ENCODE measurements at places on chromosomes 16 and 17.

- DNase-seq: no peak
Measured at GRCh38 chr16:74213372-74213771, 83.2 kb upstream of the PSMD7 start.

- DNase-seq: no peak
Measured at GRCh38 chr17:44324092-44324570, 492 bp downstream of the SLC25A39 start.

DNA sequence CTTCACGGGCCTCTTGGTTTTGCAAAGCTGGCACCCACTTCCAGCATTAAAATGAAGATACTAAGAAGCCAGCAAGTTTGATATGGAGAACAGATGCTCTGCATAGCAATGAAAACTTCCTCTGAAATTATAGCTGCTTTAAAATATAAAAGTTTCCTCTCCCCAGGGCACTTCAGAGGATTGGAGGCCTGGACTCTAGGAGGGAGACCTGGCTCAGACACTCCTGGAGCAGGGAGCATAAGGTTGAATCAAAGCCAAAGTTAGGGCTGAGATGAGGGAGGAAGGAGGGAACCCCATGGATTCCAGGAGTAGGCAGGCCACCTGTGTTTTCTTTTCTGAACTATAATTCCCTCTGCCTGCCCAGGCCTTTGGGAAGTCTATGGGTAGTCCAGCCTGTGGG lies 176.0 kb upstream of the RPL38 start:
- DNase-seq: no peak

- DNase-seq: no peak
Measured at GRCh38 chr16:88868974-88869672, 2.7 kb upstream of the PABPN1L start.

DNA sequence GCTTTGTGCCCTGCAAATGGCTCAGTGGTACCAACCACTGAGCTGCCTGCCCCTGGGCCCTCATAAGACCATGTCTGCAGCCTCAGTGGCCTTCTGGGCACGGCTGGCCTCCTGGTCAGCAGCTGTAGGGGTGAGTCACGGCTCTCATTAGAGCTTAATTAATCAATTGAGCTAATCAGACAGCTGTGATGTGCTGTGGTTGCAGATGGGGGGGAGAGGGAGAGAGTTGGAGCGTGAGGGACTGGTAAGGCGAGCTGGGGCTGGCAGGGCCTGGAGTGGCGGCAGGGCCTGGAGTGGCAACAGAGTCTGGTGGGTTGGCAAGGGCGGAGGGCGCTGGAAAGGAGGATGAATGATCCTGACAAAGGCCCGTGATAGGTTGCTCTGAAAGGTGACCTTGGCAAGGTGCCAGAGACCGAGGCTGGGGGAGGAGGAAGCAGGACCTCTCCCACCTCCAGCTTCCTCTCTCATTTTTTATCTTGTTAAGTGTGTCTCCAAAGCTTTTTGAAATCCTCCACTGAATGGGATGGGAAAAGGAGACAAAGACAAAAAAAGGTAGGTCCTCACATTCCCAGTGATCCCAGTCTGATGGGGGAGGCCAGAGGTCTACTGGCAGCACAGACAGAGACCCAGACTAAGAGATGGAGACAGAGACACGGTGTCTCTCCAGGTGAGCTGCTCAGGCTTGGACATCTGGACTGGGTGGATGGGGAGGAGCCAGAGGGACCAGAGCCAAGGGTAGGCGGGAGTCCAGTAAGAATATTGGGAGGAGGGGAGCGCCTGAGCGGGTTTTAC lies 41.6 kb downstream of the DCAKD start:
- no peak for DNase-seq

DNA sequence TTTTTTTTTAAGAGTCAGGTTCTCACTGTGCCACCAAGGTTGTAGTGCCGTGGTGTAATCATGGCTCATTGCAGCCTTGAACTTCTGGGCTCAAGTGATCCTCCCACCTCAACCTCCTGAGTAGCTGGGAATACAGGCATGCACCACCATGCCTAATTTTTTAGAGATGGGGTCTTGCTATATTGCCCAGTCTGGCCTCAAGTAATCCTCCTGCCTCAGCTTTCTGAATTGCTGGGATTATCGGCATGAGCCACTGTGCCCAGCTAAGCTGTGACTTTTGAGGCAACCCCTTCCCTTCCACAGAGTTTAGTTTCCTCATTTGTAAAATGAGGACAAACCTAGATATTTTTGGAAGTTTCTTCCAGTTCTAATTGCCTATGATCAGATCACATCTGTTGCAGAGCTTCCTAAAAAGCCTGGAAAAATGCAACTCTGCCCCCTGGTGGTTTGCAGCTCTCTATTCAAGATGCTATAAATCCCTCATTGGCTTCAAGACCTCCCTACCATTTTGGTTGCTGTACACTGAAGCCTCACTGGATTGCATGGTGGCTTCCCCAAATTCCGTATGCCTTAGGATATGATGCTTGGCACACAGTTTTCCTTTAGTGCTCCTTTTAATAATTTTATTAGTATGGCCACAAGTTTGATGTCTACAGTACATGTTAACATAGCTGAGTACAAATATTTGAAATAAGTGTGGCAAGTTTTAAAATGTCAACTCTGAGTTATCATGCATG lies 19.3 kb downstream of the GDE1 start:
- peak; percentile 40 for DNase-seq

DNA sequence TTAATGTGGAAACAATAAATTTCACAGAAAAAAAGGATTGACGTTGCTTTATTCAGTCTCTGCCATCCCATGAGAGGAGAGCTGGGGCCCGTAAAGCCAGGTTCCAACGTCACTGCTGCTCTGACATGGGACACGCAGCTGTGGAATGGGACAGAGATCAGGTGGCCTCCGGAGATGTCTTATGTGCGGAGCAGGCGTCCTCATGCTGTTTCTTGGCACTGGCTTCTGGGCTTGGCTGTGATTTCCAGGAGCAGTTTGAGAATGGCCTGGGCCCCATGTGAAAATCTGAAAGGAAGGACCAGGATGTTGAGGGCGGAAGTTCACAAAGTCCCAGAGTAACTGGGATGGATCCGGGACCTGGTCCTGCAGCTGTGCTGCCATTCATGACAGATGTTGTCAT lies 32.4 kb downstream of the NDEL1 start:
- no peak for DNase-seq

DNA sequence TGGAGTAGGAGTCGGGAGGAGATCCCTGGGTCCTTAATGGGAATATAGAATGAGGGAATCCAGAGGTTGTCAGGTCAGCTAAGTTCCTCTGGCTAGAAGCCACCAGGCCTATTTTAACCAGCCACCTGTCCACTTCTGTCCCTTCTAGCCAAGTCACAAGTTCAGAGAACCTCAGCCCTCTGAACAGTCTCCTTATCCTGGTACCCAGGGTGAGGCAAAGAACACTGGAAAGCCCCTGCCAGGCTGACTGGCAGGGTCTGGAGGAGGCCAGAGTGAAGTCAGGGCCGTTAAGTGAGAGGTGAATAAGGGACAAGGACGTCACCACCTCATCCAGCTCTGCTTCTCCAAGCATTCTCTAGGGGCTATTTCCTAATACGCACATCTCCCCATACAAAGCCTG lies 2.7 kb downstream of the CTDNEP1 start:
- DNase-seq: no peak

GRCh38 chr17:63042256-63042812 lies 76.3 kb downstream of the TANC2 start:
- DNase-seq: no peak

- no peak for DNase-seq
Measured at GRCh38 chr16:6560306-6561100, 772.1 kb upstream of the RBFOX1 start.

GRCh38 chr16:81384006-81384405 lies 60.6 kb upstream of the CMIP start:
- no peak for DNase-seq

DNA sequence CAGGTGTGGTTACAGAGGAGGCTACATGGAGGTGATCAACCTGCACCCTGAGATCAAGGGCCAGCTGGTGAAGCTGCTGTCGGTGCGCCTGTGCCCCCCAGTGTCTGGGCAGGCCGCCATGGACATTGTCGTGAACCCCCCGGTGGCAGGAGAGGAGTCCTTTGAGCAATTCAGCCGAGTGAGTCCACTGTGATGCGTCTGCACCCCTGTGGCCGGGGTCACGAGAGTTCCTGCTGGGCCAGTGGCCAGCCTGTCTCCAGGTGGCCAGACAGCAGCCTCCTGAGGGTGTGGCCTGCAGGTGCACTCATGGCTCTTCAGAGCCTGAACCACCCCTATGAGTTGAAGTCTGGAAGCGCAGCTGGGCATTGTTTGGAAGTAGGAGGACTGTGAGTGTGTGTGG lies 38.1 kb downstream of the GPT2 start:
- DNase-seq: no peak

GRCh38 chr17:75619506-75620431 lies 13.5 kb upstream of the SMIM5 start:
- DNase-seq: no peak

DNA sequence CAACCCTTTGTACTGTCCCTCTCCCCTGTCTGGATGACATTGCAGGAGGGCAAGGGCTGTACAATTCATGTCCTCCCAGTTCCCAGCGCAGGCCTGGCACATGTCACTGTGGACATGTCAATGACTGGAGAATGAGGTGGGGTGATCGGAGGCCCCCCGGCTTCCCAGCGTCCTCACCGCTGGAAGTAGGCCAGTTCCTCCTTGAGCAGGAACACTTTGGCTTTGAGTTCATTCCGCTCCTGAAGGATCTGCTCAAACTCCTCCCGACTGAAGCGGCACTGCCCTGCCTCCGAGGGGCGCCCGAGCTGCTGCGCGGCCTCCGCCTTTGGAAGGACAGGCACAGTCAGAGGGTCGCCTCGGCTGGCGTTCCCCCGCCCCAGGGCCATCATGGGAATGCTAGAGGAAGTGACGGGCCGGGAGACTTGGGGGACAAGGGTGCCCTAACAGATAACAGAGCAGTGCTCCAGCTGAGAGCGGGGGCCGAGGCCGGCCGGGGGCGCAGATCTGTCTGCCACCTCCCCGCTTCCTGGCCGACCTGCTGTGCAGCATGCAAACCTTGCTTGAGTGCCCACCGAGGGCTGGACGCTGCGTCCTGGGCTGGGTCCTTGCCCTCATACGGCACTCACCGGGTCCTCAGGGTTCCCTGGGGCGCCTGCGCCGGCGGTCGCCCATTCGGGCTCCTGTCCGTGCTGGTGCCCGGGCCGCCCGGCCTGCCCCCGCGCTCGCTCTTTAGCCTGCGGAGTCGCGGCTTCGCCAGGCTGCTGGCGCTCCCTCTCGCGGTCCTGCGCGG lies 1.3 kb downstream of the RILP start:
- DNase-seq: no peak

DNA sequence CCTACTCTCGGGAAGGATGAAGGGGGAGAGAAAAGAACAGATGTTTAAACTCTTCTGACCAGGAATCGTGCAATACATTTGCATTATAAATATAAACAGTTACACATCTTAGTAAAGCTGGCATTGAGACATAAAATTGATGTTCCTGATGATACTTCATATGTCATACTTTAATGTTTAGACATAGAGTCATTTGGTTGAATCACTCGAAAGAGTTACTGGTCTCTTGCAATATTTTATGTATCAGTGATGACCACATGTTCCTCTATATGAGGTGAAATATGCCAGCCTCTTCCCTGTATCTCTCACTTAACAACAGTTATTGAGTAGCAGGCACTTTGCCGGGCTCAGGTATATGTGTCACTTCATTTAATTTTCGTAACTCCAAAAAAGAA lies 49.7 kb upstream of the PMFBP1 start:
- DNase-seq: no peak

DNA sequence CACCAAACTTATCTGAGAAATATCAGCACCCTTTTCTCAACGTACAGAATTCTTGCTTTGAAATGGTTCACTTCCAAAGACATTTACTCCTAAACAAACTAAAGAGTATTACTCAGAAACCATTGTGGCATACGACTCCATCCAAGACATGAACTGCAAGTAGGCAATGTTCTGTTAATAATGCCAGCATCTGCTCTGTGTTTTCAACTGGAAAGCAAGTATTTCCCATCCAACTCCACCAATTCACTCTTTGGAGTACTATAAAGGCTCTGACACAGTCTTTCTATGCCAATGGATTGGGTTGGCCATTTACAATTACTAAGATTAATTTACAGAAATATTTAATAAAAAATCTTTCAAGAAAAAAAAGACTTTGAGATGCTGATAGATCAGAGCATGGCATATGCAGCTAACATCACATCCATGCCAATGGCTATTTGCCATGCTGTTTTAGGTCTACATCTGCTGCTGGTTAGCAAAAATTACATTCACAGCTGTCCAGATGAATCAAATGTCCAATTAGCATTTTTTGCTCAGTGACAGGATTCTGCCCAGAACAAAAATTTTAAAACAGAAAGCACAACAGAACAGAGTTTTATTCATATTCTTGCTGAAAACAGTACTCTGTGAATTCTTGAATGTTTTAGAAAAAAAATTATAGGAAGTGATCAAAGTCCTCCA lies 65.9 kb upstream of the HLF start:
- DNase-seq: no peak

DNA sequence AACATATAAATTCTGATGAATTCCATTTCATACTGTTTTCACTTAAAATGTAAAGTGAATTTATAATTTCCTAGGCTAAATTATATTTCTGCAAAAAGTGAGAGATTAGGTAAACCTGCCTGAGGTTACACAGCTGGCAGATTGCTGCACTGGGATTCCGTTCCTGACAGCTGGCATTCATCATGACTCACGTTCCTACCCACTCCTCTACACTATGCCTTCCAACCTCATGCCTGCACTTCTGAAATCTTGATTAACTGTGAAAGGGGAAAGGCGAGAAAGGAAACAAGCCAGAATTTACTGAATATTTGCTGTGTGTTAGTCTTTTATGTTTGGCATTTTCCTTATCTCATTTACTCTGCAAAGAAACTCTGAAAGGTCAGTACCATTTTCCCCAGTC lies 73.3 kb upstream of the MON1B start:
- DNase-seq: no peak

DNA sequence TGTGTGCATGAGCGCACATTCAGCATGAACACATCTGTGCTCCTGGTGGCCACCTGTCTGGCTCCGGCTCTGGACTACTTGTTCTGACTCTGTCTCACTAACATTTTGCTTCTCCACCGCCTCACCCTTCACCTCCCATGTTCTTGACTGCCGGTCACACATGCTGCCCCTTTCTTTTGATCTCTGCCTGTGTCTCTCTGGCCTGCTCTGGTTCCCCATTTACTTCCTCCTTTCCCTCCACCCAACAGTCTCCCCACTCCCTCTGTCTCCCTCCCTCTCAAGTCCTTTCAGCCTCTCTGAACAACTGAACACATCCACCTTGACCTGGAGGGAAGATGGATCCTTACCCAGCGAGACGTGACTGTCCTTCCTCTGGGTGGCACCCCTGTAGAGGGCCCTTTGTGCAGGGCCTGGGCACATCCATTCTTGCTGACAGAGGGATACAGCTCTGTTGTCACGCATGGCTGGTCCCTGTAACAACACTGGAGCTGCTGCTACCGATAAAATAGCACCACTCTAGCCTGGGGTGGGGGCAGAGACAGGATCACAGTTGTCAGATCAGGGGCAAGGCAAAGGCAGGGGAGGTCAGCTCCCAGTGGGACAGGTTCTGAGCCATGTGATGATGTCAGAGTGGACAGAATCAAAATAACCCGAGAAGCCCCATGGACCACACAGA lies 11.0 kb downstream of the ZSCAN32 start:
- no peak for DNase-seq

DNA sequence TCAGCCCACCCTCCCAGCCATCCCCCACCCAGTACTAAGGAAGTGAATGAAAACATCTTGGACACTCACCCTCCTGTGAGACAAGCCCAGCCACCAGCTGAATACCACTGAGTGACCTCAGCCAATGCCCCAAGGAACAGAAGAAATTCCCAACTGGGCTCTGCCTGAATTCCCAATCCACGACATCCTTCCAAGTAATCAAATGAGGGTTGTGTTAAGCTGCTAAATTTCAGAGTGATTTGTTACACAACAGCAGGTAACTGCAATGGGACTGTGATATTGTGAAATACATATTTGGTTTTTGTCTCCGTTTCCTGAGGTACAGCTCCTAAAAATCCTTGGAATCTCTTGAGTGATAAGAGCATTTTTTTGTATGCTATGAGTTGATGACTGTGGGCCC lies 578.7 kb upstream of the CDH11 start:
- DNase-seq: no peak
